ENCODE measurements at places on chromosomes 6 and 20.

DNA sequence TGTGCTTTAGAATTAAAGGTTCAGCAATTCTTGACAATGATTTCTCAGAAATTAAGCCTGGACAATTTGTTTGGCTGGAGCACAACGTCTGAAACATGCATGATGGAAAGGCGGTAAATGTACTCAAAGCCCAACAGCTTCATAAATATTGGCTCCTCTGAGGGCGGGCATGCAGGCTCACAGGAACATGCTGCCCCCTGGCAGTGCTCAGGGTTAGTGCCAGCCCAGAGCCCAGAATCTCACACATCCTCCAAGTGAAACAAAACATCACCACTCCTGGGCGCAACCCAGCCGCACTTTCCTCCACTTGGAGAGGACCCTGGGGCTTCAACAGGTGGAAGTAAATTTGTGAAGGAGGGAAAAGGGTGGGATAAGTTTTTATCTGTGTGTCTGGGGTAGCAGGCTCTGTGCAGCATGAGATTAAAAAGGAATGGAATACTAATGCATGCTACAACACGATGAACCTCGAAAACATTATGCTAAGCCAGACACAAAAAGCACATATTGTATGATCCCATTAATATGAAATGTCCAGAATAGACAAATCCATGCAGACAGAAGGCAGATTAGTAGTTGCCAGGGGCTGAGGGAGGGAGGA lies 54.1 kb upstream of the PTPRT start:
- peak; percentile 20 for DNase-seq

DNA sequence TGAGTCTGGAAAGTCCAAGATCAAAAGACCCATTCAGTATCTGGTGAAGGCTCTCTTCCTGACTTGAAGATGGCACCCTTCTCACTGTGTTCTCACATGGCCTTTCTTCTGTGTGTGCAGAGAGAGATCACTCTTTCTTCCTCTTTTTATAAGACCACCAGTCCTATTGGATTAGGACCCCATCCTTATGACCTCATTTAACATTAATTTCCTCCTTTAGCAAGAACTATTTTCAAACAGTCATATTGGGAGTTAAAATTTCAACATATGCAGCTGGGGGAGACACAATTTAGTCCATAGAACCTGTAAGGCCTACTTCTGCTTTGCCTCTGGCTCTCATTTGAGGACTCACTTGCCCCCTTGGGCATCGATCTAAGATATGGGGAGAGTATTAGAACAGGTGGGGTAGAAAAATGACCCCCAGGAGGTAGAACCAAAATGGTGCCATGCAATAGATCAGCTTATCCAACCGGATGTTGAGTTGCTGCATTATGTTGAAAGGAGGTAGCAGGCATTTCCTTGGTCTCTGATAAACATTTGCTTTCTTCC lies 78.4 kb upstream of the ATXN1 start:
- DNase-seq, result no peak

DNA sequence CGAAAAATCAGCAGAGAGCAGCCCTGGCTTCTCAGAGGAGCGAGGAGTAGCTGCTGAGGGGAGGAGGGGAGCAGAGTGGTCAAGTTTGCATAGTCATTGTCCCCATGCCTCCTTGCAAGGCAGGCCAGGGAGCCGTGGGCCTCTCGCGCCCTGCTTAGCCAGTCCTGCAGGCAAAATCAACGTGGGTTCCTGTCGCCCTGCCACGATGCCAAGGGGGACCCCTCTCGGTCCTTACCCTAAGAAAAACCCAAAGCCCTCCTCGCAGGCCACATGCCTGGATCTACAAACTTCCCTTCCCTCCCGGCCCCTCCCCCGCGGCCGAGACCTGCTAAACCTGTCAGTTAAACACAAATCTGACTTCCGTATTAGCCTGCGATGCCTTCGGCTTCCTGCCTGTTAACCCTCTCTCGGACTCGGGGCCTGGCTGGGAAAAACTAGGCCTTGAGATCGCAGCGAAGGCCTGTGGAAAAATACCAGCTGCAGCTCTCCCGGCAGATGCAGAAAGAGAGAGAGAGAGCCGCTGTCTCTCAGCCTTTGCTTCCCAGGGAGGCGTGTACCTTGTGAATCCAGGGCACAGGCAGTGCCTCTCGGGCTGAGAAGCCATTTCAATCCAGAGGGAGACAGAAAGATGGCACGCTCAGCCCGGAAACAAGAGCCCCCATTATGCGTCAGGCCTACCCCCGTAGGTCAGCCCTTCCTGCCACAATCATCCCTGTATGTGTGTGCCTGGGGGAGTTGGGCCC lies 968 bp upstream of the ZMYND8 start:
- DNase-seq, result peak; percentile 90

- DNase-seq, result peak; percentile 1
Observed at GRCh38 chr20:56322681-56323080, 36.1 kb upstream of the FAM210B start.

GRCh38 chr6:154361476-154361875 lies 4.9 kb upstream of the IPCEF1 start:
- no peak for DNase-seq

DNA sequence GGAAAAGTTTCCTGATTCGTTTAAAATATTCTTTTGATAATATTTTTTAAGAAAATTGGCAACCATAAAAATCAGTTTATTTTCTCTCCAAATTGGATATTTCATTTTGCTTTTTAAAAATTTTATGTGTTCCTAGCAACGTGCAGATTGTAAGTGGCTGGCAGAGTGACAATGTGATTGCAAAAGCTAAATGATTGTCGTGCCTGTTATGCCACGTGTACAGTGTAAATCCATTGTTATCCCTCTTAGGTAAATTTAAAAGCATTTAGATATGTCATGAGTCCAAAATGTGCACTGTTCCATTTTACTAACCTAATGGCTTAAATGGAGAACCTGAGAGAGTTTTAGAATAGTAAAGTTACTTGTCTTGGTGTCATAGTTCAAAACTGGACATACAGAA lies 94.4 kb upstream of the ADGRF4 start:
- peak; percentile 50 for DNase-seq

DNA sequence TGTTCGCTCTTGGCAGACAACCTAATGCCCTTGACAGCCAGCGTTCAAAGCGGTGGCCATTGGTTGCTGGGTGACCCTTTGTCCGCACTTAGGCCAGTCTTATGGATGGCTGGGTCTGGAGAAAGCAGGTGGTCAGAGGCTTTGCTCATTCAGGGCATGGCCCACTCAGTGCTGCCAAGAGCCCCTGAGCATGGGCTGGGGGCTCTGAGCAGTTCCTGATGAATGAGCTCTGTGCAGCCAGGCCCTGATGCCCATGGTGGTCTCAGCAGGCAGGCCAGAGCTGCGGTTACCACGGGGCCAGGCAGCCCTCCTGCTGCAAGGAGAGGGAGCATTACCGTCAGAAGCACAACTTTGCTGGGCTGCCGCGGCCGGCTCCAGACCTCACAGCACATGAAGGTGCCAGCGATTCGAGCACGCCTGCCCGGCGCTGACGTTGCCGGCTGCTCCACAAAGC lies 36.3 kb downstream of the CDH4 start:
- no peak for DNase-seq

DNA sequence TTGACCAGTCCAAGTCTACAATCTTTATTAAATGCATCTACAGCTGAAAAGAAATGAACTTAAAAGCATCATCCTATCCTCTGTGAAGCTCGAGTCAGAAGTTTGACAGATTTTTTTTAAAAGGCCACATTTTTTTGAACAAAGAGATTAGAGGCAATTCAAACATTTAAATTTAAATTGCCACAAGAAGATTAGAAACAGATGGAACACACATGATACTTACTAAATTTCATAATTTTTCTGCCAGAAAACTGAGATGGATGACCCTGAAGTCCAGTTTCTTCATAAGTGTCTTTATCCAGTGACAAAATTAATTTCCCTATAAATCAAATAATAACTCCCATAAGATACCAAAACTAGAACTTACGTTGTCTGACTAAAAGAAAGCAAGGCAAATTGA lies 4.3 kb downstream of the RPP40 start:
- DNase-seq, result no peak

DNA sequence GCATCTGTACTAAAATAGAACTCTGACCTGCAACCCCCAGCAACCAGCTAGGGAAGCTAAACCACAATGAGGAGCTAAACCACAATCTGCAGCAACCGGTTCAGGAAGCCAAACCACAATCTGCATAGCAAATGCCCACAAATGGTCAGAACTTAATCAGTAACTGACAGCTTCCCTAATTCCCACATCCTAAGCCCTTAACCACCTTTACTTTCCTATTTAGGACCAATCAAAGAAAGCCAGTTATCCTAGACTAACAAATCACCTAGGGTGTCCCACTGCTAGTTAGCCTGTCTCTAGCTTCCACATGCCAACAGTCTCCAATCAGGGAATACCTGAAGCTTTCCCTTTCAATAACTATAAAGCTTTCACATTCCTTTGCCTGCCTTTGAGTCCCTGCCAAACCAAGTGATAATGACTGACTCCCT lies 424.6 kb upstream of the PTCHD4 start:
- DNase-seq, result no peak

DNA sequence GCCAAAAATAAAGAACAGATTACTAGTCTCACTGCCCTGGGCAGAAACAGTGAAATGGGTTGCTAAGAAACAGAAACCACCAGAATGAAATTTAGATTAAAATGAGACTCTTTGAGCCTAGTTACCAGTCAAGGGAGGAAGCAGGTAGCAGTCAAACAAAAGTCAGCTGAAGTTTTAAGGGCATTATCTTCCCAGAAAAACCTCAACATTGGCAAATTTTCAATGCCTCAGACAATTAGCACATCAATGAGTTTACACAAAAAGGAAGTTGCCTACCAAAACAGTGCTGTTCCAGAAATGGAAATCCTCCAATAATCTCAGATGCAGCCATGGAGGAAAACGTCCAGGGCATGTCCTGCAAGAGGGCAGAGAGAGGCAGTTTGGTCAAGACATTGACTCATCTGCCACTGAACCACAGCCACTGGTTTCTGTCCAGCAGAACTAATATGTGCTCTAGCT lies 399.7 kb upstream of the ADGRB3 start:
- no peak for DNase-seq

- peak; percentile 84 for DNase-seq
Observed at GRCh38 chr6:46246081-46246480, 75.3 kb upstream of the ENPP5 start.

DNA sequence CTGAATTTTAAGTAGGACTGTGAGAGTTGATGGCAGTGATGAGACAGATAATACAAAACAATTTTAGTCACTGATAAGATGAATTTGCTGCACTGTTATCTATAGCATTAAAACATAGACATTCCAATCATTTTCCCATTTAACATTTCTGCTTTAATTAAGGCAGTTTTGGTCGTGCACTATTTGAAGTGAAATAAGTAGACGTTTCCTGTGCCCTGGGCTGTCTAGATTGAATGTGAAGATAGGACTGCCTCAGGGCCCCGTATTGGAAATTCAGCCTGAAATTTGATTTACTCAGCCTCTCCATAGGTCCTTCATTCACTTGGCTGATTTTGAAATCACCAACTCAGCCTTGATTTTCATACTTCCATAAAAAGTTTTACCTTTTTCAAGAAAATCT lies 48.3 kb downstream of the ARID1B start:
- DNase-seq, result no peak

DNA sequence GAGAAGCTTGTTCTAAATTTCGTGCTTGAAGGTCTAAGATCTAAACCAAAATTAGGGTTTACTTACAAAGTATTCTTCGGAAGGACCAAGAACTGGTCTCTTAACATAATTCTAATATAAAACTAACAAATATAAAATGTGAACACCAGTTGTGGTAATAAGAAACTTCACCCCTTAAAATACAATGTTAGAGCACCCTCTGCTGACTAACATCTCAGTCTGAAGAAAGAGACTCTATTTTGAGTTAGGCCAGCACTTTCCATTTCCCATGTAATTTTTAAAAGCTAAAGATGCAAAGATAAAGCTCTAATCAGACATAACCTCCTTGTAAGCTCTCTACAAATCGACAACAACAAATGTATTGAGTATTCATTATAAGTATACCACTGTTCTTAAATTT lies 24.6 kb downstream of the ATG5 start:
- DNase-seq, result peak; percentile 75

DNA sequence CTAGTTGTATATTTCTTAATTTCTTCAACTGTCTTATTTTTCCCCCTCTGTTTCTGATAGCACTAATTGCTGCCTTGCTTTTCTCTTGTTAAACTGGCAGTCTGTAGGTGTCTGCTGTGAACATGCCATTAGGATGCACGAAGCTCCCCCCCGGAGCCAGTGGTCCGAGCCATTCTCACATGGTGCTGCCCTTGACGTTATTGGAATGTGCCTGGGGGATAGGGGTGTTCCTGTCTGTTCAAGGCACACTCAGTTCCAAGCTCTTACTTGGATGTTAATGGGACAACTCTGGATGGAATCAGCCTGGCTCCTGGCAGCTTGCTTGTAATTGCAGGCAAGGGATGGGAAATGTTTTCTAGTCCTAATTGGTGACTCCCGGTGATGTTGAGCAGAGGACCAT lies 68.4 kb downstream of the RREB1 start:
- DNase-seq, result no peak

GRCh38 chr20:38945012-38945411 lies 17.1 kb upstream of the DHX35 start:
- DNase-seq, result no peak

DNA sequence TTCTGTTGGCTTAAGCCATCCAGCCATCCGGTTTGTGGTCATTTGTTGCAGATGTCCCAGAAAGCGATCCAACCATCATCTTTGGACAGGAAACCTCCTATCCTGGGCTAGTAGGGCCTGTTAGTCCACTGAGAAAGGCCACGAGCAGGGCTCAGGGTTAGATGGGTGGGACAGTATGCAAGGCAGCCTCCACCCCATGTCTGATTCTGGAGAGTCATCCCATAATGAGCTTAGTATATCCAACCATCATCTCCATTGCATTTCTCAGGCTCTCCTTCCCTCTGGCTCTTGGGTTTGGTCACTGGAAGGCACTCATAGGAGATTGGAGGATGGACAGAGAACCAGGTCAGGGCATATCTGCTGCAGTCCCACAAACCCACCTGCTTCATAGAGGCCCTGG lies 117.8 kb downstream of the LRFN2 start:
- no peak for DNase-seq

- DNase-seq, result no peak
Observed at GRCh38 chr6:52103623-52104022, 16.2 kb upstream of the PKHD1 start.

GRCh38 chr6:7213416-7213815 lies 99.6 kb downstream of the SSR1 start:
- no peak for DNase-seq

DNA sequence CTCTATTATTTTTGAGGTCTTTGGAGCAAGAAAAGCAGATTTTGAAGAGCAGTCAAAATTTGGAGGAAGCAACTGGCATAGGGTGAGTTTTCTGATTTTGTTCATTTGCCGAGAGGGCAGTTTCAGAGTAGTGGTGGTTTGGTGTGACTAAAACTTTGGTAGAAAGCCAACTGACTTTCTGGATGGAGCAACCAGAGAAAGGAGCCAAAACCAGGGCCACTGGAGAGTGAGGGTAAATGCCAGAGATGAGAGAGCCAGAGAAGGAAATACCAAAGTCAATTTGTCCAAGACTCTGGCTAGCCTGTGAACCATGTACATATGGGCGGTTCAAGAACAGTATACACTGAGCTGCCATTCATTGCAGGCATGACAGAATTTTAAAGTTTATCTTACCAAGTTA lies 40.5 kb upstream of the ZBTB24 start:
- DNase-seq, result peak; percentile 92
